ENCODE measurements at places on chromosomes 7 and 10.

DNA sequence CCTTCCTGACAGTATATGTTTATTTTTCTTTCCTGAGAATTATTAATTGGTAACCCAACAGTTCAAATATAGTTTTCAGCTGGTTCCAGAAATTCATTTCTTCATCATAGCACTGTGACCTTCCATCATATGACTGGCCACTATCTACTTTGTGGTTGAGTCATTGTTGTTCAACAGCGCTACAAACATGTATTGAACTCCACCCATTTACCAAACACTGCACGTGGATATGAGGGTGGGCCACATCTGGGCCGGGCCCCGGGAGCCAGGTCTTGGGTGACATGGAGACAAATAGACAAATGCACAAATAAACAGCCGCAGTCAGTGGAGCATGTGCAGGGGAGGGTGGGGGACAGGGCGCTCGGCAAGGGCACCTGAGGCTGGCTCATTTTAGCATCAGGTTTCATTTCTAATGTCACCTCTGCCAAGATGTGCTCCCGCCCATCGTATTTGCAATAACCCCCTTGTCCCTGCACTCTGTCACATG lies 24.0 kb upstream of the EEPD1 start:
- DNase-seq, result no peak

DNA sequence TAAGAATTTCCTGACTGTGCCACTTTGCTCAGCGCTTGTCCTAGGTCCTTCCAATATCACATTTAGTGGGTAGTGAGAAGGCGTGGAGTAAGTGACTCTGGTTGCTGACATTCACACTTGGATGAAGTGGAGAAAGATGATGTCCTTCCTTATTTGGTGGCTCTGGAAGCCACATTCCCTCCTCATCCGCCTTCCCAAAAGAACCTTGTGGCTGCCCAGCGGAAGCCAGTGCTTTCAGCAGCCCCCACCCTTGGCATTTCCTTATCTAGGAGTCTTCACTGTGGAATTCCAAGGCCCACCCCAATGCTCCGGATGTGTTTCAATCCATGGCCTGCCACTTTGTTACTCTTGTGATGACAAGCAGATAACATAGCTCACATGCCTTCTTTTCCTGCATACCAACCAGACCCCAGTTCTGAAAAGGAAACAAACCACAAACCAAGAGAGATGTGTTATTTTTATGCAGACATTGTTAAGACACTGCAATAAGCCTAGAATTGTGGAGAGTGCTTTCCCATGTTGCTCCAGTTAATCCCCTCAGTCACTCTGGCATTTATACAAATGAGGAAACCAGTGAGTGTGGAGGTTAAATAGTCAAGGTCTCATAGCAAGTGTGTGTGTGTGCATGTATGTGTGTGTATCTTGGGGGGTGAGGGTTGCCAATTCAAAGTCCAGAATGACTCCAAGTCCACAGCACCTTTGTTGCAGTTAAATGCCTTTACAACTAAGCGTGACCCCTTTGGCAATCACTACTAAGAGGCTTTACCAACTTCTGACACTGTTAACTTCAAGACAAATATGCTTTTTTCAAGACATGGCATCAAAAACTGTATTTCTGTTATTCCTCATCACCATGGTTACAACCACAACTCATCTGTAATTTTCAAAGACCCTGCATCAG lies 10.3 kb upstream of the ANKRD1 start:
- no peak for DNase-seq

DNA sequence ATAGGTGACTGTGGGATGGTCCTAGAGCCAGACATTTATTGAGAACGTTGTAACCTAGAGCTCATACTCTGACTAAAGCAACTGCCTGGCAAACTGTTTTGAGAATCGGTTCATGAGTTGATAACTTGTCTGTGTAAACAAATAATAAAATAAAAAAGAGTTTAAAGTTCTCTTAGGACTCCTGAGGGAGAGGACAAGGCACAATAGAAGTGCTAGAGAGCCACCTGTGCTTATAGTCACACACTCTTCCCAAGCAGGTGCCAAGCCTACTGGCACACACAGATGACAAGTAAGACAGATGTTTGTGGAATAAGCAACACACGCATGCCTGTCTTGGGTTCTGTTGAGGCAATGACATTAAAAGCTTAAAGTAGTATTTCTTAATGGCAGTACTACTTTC lies 7.9 kb downstream of the EDRF1 start:
- DNase-seq, result no peak

DNA sequence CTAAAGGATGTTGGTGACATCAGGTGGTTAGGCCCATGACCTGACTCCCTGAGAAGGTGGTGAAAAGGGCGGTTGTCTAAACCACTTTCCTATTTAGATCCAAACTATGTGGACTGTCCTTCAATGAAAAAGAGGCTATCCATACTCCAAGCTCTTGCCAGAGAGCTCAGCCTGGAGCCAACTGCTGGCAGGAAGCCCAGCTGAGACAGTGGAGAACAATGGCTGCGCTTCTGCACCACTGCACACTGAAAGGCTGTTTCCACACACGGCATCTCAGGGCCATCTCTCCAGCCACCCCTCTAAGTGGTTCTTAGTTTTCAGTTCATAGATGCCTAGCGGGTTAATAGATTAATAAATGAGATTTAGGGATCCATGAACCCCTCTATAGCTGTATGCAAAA lies 488.8 kb upstream of the ZMIZ1 start:
- no peak for DNase-seq
